ENCODE measurements at places on chromosomes 6 and 20.

- no peak for DNase-seq
These were observed 22.7 kb upstream of the TMEM181 start for GRCh38 chr6:158536891-158537798.

- DNase-seq: no peak
These were observed 23.5 kb downstream of the DNAAF9 start for GRCh38 chr20:3383878-3384495.

DNA sequence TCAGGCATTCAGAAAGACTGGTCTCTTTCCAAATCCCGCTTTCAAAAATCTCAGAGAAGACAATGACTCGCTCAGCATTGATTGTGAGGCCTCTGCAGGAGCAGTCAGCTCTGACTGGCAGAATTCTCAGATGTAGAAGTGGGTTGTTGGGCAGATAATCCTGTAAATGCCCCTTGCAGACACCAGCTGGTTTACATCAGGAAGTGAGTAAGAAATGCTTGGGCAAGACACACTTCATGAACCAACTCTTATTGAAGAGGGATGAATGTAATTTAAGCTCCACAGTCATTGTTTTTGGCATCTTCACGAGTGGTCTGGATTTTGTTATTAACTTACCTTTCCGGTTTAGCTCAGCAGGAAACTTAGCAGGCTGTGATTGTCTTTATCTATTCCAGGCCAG is 166.6 kb downstream of the PLCB4 start:
- DNase-seq: no peak

GRCh38 chr20:25142435-25142834 is 53.1 kb upstream of the ENTPD6 start:
- no peak for DNase-seq

DNA sequence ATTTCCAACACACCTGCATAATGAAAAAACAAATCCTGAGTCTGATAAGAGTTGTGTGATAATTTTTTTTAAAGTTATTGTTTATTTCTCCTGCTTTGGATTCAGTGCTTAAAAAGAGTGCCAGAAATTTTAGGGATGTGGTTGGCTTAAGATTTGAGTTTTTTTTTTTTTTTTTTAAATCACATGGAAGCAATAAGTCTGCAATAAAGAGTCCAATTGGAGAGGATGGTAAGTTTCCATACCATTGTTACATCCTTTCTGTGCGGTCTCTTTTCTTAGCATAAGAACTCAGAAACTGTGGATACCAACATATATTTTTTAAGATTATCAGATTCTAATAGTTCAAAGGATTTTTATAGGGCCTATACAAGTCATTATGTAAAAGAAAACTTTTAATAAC is 171.0 kb downstream of the BCKDHB start:
- DNase-seq: no peak

- no peak for DNase-seq
These were observed 18.0 kb upstream of the PI3 start for GRCh38 chr20:45156713-45157112.

DNA sequence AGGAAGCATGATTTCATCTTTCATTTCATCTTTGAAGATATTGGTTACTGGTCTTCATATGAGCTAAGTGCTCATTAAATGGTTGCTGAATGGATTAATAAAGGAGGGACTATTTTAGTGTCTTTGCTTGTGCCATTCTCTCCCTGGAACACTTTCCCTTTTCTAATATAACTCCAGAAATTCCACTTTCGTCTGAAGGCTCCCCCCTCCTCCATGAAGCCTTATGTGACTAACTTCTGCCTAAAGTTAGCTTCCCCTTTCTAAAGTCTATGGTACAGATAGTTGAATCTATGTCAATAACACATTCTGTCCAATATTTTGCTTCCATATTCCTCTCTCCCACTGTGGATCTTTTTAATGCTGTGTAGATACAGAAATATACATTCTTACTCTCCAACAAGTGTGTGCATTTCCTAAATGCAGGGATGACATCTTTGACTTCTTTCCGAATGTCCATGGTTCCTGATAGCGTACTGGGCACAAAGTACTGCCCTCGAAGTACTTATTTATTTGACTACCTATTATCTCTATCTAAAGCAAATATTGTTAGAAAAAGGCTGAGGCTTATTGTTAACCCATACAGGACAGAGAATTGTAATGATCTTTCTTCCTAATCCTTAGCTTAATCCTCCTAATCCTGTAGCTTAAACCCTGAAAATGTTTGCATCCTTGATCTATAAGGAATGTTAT is 84.7 kb upstream of the ELOVL5 start:
- no peak for DNase-seq

All from pons (tissue), 1 donor.